ENCODE measurements at places on chromosomes 6 and 20.

GRCh38 chr6:28208111-28208659, 16.9 kb upstream of the ZSCAN9 start:
- no peak for DNase-seq

GRCh38 chr6:33313105-33313708, 671 bp downstream of the TAPBP start:
- DNase-seq, result no peak

GRCh38 chr6:82955841-82956240, 109.8 kb downstream of the UBE3D start:
- DNase-seq, result no peak

GRCh38 chr20:44284032-44284431, 27.0 kb downstream of the FITM2 start:
- no peak for DNase-seq

DNA sequence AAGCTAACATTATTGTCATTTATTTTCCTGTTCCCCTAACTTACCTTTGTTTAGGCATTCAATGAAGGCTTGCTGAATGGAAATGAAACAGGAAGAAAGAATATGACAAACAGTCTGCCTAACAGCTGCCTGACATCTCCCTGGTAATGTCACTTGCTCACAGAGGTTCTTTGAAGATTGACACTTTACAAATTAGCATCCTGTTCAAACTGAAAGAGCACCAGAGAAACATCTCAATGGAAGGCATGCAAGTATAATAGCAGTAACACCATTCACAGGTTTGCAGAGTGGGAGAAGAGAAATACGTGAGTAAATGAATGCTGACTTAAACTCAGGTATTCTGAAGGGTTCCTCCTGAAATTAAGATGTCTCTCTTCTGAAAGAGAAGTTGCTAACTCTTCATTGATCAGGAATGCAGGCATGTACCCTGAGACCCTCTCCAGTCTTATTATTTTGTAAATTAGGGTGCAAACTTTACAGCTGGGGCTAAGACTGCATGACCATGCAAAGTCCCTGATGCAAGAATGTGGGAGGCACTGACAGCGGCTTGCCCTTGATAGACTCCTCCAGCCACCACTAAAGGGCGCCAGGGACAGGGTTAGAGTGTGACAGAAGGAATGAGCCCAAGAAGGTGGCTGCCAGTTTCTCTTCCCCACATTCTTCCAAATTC, 1.3 kb upstream of the SMLR1 start:
- no peak for DNase-seq

- no peak for DNase-seq
These were observed 24.3 kb downstream of the EDEM2 start for GRCh38 chr20:35122756-35123405.

DNA sequence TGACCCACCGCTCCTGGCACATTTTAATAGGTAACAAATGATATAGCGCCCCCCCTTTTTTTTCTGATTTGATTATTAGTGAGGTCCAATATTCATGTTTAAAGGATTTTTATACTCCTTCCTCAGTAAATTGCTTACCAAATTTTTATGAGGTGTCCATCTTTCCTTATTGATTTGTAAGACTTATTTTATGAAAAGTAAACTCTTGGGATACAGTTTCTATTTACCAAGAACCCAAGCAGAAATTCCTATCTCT, 25.1 kb downstream of the TRIM27 start:
- no peak for DNase-seq

GRCh38 chr6:26438000-26438399, 2.3 kb upstream of the BTN3A3 start:
- DNase-seq, result no peak

GRCh38 chr20:10877342-10877741, 203.5 kb upstream of the JAG1 start:
- no peak for DNase-seq

GRCh38 chr20:18011482-18011881, 42.7 kb downstream of the MGME1 start:
- no peak for DNase-seq

DNA sequence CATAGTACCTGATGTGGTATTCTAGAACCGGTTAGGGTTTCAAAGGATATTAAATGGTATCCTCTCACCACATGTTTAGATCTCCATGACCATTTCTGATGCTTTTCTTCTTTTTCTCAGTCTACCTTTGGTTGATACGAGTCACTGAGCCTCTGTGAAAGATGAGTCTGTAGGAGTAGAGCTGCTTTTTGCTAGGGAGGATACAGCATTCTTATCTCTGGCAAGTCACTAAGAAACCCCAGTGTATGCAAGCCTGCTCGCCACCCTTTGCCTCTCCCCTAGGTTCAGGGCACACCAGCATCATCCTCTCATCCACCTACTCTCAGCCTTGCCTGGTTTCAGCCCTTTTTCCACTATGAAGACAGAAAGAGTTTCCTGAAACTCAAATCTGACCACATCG, 89.9 kb downstream of the MTFR2 start:
- no peak for DNase-seq

DNA sequence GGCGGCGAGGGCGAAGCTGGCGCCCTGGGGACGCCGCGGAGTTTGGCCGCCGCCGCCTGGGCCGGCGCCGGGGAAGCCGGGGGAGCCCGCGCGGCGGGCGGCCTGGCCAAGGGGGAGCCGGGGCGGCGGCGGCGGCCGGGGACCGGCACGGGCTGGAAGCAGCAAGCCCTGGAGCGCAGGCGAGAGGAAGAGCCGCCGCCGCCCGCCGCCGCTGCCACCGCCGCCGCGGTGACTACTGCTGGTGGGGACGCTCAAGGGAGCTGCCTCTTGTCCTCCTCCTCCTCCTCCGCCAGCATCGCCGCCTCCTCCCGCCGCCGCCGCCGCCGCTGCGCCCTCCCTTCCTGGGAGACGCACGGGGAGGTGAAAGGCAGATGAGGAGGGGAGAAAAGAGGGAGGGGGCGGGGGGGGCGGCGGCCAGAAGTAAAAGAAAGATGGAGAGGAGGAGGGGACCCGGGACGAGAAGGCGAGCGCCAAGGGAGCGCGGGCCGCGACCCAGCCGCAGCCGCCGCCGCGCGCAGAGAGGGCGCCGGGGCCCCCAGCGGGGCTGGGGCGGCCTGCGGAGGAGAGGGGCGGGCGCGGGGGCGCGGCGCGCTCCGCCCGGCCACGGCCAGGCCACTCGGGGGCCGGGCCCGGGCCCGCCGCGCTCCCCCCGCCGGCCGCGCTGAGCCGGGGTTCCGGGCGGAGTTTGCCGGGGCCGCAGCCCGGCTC, 846 bp downstream of the PDE10A start:
- DNase-seq, result no peak

DNA sequence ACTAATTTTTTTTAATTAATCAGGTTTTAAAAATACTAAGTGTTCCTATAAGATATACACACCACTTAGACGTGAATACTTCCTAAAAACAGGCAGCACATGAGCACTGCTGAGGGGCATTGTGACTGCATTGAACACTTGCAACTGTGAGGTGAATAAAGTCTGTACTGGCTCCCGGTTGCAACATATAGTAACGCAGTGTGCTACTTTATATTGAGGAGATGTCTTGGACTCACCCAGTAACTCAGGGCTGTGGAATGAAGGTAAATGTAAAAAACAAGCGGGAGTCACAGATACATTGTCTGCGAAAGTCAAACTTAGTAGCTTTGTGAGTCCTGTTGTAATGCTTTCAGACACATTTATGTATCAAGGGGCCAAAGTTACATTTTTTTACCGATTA, 17.0 kb upstream of the HLA-A start:
- no peak for DNase-seq

Measured in NCI-H1694 (cell line).